H9 (cell line): ENCODE measurements at places on chromosomes 1 and 21. TPM values are rescaled to one million over a fixed set of nuclear protein-coding genes. Genes with fewer than 3 reads are reported as not detected.

DNA sequence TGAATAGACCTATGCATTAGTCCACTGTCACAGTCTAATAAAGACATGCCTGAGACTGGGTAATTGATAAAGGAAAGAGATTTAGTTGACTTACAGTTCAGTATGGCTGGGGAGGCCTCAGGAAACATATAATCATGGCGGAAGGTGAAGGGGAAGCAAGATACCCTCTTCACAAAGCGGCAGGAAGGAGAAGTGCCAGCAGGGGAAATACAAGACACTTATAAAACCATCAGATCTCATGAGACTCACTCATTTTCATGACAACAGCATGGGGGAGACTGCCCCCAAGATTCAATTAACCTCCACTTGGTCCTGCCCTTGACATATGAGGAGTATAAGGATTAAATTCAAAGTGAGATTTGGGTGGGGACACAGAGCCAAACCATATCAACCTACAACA is 59.4 kb downstream of the CAPN9 start:
- no peak for DNase-seq

Gene STUM
- 0.09 and 0.11 TPM in 2 replicates for total RNA-seq

Gene RHD
- total RNA-seq, result 1.3 and 1.6 TPM in 2 replicates

Gene KRTAP10-12
- not detected in 2 replicates for total RNA-seq
